ENCODE measurements at places on chromosomes 1 and 21. TPM values are rescaled to one million over a fixed set of nuclear protein-coding genes. Genes with fewer than 3 reads are reported as not detected.

FMO1 gene
- not detected for total RNA-seq

DNA sequence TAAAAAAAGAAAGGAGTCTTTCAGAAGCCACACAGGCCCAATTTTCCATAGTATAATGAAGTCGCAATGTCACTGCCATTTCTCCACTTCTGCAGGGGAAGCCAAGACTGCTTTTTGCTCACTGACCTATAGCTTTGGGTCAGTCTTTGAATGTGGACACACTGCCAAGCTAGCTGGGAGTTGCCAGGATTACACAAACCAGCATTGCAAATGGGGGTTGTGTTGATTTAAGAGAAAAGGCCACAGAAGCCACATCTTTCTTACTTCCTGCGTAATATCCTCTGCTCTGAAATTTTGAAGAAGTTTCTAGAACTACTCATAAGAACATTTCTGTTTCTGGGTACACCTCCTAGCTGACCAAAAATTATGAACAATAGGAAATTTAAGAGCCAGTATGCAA, 45.8 kb upstream of the SAMSN1 start:
- DNase-seq = no peak

DNA sequence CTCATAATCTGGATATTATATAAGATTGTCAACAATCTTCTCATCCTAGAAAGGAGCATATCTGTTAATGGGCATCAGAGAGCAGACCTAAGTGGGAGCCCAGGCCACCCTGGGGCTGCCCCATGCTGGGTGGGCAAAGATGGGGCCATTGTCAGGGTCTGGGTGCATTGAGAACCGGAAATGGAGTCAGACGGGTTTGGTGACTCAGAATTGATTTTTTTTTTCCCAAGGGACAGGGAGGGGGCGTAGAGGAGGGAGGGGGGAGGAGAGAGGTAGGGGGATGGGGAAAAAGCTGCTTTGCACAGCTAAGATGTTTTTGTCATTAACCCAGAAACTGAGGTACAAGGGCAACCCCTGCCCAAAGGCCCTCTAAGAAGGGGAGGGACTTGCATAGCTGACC, 1.3 kb downstream of the ATXN7L2 start:
- DNase-seq = no peak

DNA sequence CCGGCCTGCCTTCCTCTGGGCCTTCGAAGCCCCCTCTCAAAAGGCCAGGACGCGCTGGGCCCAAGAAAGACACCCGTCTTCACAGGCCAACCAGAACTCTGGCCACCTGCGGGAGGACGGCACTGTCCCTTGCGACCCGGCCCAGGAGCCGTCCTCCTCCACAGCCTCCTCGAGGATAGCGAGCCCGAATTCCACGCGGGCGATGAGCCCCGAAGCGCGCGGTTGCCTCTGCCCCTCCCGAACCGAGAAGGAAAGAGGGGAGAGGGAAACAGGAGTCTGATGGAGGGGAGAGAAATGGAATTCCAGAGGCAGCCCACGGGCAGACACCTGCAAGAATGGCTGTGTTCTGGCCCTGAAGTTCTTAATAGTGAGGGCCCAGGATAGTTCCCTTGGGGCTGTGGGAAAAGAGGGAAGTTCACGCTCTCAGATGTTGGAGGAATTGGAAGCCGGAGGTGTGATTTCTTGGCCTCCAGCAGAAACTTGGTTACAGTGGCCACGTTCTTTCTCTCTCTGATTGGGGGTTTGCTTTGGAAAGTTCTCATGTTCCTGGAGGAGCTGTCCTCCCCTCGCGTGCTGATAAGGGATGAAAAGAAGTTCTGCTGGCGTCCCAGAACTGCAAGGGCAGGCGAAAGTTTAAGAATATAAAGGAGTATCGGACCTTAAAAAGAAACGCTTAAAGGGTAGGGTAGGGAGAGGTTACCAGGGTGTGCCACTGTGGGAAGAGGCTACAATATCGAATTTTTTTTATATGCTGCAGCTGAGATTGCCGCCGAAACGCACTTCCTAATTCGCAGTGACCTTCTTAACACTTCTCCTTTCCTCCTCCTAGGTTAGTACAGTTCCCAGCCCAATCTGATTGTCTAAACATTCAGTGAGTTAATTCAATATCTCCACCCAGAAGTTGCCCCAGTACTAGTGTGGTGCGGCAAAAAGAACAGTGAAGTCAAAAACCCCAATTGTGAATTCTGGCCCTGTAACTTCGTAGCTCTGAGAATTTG, 5.8 kb upstream of the SLC44A5 start:
- no peak for DNase-seq

- no peak for DNase-seq
These were observed 168.2 kb downstream of the RASAL2 start for GRCh38 chr1:178262120-178262500.

- DNase-seq = no peak
These were observed 9.3 kb downstream of the SLAMF7 start for GRCh38 chr1:160748181-160748877.

- DNase-seq = peak; percentile 74
These were observed 78.8 kb downstream of the FAM78B start for GRCh38 chr1:166087734-166088571.

GRCh38 chr1:14113841-14114567, 414.0 kb downstream of the PRDM2 start:
- no peak for DNase-seq

GRCh38 chr21:46006547-46007491, 25.2 kb downstream of the COL6A1 start:
- DNase-seq = peak; percentile 66

DNA sequence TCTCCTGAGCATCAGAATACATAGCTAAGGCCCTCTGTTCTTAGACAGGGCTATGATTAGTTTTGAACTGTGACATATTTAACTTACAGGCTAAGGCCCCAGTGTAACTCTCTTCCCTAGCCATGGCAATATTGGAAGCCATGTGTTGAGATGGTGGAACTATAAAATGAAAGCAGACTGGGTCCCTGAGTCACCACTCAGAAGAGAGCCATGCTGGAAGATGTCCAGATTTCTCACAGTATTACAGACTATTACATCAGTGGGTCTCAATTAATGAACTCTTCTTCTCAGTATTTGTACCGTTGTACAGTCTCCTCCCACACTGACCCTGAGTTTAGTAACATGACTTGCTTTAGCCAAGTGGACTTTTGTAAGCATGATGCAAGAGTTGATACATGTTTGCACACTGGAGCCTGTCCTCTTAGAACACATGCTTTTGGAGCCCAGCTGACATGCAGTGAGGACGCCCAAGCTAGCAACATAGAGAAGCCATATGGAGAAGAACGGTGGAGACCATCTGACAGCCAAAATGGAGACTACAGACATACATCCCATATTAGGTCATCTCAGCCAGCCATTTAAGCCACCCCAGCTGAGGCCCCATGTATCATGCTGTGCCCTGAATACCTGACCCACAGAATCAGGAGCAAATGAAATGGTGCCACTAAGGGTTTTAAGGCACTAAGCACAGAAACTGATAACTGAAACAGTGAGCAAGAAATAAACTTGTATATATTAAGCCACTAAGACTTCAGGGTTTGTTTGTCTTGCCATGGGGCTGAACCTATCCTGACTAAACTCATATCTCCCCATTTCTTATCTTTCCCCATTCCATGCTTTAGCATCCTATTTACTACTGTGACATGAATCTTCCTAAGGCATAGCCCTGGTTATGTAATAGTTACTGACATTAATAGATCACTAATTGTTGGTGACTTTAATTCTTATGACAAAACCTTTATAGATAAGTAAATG, 24.4 kb downstream of the TBX15 start:
- DNase-seq = peak; percentile 42

DNA sequence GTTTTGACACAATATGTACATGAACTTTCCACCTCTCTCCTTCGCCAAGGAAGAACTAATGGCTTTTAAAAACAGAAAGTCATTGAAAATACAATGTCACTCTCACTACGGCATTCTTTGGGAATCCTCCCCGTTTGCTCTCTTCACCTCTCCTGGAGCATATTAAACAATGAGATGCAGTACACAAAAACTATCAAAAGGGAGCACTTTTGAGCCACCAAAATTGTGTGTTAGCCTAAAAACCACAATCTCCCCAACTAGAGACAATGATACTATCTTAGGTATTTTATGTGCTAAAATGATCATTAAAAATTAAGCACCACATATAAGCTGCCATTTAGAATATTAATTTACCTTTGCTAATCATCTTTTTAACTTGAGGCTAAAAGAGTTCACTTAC, 425.5 kb downstream of the KCTD3 start:
- DNase-seq = no peak

Measured in esophagus muscularis mucosa (tissue), 4 donors.